ENCODE measurements at places on chromosomes 3 and 15. TPM values are rescaled to one million over a fixed set of nuclear protein-coding genes. Genes with fewer than 3 reads are reported as not detected.

GRCh38 chr3:168024537-168024941, 71.2 kb downstream of the GOLIM4 start:
- peak; percentile 50 for DNase-seq

- DNase-seq, result no peak
Observed at GRCh38 chr15:63447017-63447676, 57.2 kb upstream of the USP3 start.

DNA sequence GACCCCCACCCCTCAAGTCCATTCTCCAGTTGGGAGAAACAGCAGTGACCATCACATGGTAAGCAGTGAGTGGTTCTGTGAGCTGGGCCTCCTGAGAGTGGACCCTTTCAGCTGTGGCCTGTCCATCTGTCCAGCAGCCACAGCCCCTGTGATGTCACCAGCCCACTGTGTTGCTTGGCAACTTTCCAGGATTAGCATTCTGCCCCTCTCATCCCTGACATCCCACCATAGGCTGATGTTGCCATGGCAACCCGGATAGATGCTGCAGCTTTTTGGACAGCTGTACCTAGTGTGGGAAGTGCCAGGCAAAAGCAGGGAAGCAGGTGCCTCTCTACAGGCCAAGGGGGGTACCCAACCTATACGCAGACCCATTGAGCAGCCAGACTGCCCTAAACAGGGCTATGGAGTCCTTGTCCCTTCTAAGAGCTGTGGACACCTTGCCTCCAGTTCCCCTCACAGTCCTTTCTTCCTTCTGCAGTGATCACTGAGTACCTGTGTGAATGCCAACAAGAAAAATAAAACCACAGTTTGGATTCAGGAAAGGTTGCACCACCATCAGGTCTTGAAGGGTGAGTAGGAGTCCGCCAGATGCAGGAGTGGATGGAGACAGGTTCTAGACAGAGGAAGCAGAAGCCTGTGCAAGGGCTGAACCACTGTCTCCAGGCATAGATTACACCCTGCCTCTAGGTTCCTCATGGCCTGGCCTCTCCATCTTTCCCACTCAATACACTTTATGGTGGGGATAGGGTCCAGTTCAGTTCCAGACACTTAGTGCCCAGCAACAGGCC, at the start of gene DNAH1:
TSS of gene DNAH1 (plus strand) at position 343 of the 788 bp plus-strand sequence. CDS start 6,124 bp downstream, outside the sequence.
- no peak for DNase-seq

DNA sequence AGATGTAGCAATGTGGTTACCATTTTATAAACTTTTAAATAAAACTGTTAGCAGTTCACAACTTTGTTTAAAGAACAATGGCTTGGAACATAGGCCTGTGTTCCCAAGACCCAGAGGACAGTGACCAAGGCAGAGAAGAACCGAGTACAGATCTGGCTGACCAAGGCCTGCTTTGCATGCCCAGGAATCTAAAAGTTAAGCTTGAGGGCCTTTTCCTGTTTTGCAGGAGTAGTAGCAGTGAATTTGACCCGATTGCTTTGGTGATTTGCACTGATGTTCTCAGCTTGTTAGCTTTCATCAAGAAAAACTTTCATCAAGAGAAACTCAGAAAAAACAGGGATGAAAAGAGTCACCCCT, 9.9 kb downstream of the FILIP1L start:
- no peak for DNase-seq

GRCh38 chr15:38454696-38455090, 766 bp downstream of the FAM98B start:
- DNase-seq, result no peak

- DNase-seq, result no peak
Observed at GRCh38 chr3:169137076-169137475, 526.4 kb downstream of the MECOM start.

DNA sequence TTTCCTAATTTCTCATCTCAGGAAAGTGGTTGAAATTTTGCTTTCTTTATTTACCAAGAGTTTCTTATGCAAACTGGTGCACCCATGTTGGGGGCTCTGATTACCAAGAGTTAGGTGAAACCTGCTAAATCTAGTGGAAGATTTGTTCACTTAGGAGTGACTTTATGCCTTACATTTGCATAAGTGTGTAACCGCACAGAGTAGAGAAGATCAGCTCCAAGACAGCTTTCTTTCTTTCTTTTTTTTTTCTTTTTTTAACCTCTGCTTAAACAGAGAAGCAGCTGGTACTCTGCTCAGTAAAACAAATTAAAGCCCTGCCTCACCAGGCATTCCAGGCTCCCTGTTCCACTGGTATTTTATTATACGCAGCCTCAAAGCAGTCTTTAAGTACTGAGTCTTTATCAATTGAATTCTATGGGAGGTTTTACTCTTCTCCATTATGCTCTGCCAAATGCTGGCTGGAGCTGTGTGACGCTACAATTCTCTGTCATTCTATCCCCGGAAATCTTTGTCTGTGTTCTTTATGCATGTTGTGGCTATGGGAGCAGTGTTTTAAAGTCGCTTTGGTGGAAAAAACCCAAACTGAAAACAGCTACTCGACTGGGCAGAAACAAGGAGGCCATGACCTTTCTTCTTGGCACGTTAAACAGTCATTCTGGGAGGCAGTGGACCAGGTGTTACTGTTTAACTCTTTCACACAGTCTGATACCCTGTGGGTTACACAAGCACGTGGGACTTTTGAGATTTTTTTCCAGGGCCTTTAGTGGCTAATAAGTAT, 55.2 kb upstream of the GBE1 start:
- peak; percentile 77 for DNase-seq

DNA sequence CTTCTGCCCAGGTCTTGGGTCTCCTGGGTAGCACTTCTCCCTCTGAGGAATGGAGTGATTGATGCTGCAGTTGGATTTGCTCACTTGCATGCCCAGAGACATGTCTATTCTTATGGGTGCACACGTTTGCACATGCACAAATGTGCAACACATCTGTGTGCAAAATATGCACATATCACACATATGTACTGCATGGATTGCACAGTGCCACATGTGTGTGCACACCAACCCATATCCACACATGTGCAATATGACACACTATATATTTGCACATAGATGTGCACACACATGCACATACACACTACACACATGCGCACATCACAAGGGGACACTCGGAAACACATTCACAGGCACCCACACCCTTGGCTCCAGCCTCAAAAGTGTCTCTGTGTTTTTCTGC, 671 bp upstream of the SEMA3B start:
- DNase-seq, result no peak

PAK6 gene
- 17.7 TPM for total RNA-seq

DNA sequence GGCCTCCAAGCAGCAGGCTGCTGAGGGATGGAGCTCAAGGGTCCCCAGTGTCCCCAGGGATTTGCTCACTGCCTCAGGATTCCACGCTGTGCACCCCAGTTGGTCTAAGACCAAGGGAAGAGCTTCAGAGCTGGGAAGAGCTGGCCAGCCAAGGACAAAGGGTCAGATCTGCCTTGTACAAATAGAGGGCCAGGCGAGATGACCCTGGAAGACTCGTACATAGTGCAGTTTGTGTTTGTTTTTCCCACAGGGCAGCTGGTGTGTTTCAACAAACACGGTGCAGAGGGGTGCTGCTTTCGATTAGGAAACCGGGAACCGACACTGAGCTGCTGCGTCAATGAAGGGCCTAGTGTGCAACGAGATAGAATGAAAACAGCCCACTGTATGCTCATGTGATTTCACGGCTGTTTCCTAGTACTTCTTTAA, 56.1 kb upstream of the TRPM1 start:
- no peak for DNase-seq

- no peak for DNase-seq
Observed at GRCh38 chr15:96369825-96370621, 39.5 kb downstream of the NR2F2 start.

EIF4E3 gene
- total RNA-seq, result 9.1 TPM

- DNase-seq, result no peak
Observed at GRCh38 chr3:41608347-41608746, 353.6 kb downstream of the ULK4 start.

DNA sequence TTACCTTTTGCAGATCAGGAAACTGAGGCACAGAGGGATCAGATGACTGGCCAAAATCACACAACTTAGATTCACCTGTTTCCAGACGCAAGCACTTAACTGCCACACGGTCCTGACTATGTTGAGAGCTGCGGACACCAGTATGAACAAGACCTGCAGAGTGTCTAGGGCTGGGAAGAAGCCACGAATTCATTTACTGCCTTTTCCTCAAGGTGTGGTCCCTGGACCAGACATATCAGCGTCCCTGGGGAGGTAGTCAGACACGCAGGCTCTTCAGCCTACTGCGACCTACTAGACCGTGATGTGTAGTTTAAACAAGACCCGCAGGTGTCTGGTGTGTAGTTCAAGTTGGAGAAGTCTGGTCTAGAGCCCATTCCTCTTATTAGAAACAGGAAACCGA, 541 bp upstream of the SLC6A11 start:
- DNase-seq, result no peak

LXN gene
- total RNA-seq, result 4.9 TPM

Measured in kidney epithelial cell (primary cell).